ENCODE measurements at places on chromosomes 1 and 21.

DNA sequence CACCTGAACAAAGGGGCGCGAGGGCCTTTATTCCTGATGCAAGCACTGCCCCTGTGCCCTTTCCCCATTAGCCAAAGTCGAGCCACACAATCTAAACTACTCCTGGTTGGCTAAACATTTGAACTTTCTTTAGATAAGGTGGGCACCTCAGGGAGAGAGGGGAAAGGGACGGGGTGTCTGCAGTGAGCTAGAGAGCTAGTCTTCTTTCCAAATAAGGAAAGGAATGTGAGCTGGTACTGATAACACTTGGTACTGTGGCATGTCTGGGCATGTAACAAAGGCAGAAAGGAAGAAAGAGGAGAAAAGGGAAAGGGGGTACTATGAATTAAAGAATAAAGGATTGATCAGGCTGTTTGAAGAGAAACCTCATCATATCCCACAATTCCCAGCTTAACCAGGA is 62.8 kb downstream of the OVGP1 start:
- no peak for DNase-seq

- no peak for DNase-seq
Measured at GRCh38 chr21:38399103-38399502, 99.2 kb downstream of the ERG start.

GRCh38 chr1:246459221-246459620 is 47.9 kb downstream of the SMYD3 start:
- no peak for DNase-seq

DNA sequence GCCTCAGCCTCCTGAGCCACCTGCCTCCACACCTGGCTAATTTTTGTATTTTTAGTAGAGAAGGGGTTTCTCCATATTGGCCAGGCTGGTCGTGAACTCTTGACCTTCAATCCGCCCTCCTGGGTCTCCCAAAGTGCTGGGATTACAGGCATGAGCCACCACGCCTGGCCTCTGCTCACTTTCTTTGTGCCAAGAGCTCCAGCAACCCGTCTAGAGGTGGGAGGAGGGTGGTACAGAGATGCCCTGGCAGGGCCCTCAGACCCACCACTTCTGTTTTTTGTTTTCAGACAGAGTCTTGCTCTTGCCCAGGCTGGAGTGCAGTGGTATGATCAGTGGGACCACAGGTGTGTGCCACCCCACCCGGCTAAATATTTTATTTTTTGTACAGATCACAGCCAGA is 6.9 kb upstream of the SYNC start:
- no peak for DNase-seq
